ENCODE measurements at places on chromosomes 11 and 22.
A peak's percentile ranks its signal among the peaks of the same experiment; 100 is the strongest.

DNA sequence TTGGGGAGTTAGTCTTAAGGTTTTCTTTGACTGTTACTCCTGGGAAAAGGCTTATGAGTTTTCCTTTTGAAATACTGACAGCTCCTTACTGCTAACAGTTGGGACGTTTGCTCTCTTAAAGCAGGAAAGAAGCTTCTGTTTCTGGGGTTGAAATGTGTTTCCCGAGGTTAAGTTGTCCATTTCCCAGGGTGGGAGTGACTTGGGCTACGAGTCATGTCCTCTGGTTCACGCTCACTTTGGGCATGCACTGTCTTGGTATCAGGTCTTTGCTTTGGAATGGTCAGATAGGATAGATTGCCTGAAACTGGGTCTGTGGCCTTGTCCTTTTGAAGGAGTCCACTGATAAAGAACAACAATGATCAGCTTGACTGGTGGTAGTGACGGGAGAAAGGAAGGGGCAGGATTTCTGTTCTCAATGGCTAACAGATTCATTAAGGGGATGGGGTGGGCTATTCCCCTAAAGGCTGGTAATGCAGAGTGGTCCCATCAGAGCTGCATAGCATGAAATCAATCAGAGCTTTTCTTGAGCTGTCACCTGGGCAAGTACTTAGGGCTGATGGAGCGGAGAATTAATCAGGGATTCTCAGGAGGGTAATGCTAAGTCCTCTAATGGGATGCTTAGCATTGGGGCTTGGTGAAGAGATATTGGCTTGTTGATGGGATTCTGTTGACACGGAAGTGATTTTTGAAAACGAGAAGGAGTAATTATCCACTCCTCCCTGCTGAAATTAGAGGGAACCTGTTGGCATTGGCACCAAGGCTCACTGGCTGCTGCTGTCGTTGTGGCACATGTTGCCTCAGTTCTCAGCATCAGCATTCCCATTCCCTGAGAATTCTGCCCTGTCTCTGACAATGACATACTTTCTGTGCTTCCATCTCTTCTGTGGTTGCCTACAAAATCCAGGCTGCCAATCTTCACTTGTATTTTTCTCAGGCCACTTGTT lies 81.6 kb downstream of the TEAD1 start:
- DNase-seq, result no peak

- DNase-seq, result no peak
These were observed 164.1 kb downstream of the ARHGAP42 start for GRCh38 chr11:100851147-100851546.

GRCh38 chr22:28822930-28823551 lies 22.7 kb upstream of the XBP1 start:
- DNase-seq, result peak; percentile 57

- no peak for DNase-seq
These were observed 91.9 kb downstream of the LRRC32 start for GRCh38 chr11:76578654-76579055.

- DNase-seq, result no peak
These were observed 825 bp downstream of the SLC1A2 start for GRCh38 chr11:35418282-35419183.

DNA sequence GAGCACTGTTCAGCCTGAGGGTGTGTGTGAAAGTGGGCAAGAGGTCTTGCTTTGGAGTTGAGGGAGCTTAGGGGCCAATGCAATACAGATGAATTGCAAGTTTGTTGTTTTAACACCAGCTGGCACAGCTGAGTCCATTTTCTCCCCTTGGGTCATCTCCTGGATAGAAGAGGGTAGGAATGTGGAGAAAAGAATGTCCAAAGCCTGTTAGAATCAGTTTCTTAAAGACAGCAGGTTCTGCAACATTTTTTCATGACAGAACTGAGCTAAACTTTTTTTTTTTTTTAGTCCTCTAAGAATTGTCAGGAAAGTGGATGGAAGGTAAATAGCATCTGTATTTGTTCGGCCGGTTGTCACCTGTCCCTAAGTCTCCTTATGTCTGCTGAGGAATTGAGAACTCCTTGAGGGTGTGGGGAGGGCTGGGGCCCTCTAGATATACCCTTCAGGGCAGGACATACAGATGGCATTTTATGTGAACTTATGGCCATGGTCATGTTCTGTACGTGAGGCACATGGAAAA lies 211.1 kb upstream of the CADM1 start:
- DNase-seq, result no peak

- no peak for DNase-seq
These were observed 686.6 kb downstream of the BRD1 start for GRCh38 chr22:49140911-49141665.

DNA sequence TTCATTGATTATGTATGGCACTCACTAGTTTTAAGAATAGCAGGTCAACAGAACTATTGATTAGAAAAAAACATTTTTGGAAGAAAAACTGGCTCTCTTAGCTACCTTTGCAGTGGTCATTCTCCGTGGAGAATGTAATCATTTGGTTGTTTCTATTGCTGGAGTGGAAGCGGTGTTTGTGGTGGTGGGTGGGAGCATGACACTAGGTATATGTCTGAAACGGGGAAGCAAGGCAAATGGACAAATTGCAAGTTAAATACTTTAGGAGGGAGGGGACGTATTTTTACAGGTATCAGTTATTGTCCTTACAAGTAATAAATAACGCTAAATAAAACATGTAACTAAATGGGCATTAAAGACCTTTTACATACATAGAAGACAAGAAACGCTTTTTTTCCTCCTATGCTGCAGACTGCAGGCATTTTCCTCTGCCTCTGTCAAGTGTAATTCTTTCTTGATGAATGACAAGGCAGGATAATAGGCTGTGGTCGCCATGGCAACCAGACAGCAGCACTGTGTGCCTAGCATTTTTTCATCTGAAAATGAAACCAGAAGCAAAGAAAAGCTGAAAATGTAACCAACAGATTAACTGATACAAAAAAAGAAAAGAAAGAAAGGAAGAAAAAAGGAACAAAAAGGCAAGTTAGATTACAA lies 46.2 kb downstream of the BLID start:
- DNase-seq, result peak; percentile 8

DNA sequence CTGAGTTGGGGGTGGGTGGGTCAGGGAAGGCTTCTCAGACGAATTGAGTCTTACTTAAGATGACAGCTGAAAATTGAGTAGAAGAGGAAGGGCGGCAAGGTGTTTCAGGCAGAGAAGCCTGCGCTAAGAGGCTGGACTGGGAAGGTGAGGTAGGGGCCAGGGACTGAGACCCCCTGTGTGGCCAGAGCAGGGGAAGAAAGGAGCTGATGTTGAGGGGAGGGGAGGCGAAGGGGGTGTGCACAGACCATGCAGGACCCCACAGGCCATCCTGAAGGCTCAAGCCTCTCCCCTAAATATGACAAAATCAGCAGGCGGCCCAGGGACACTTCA lies 40.6 kb upstream of the CREB3L1 start:
- DNase-seq, result no peak

GRCh38 chr11:66311470-66311964 lies 5.3 kb downstream of the CD248 start:
- no peak for DNase-seq

DNA sequence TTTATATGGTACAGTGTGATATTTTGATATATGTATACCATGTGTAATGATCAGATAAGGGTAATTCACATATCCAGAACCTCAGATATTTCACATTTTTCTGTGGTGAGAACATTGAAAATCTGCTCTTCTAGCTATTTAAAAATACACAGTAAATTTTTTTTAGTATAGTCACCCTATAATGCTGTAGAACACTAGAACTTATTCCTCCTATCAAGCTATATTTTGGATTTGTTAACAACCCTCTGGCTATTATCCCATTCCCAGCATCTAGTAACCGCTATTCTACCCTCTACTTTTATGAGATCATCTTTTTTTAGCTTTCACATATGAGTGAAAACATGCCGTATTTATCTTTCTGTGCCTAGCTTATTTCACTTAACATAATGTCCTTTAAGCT lies 65.5 kb upstream of the SYT9 start:
- DNase-seq, result no peak

DNA sequence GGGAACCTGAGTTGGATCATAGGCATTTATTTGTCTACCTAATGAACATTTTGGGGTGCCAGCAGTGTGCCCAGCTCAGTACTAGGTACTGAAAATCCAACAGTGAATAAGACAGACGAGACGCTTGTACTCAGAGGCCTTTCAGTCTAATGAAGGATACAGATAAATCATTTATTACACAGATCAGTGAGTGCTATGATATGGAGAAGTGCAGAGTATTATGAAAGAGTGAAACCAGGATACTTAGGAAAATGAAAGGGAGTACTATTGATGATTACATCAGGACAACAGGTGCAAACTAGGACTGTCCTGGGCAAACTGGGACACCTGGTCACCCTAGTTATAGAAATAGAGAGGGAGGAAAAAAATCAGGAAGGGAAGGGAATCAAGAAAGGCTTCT lies 207.5 kb upstream of the NCAM1 start:
- no peak for DNase-seq

- no peak for DNase-seq
These were observed 798 bp downstream of the BCR start for GRCh38 chr22:23180893-23181720.

DNA sequence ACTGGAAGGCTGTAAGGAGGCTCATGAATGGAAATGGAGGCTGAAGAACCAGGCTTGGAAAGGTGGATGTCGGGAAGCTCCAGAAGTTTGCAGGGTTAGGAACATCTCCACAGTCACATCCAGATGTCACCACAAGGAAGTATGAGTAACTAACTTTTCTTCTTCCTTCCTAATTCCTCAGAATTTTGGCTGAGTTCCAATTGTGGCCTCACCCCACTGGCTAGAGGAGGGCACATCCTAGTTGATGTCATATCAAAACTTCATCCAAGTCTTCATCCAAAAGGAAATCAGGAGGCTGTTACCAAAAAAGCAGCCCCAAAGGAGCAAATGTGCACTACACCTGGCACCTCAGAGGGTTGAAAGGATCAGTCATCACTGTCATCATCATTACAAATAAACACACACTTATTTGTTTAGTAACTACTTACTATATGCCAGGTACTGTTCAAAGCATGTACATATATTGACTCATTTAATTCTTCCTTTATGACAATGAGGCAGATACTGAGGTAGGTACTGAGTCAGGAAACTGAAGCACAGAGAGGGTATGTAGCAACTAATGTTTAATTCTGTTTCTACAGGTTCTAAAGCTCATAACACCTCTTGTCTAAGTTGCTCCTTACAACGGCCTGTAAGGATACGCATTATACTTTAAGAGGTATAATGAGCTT lies 7.3 kb upstream of the PTPN5 start:
- no peak for DNase-seq

DNA sequence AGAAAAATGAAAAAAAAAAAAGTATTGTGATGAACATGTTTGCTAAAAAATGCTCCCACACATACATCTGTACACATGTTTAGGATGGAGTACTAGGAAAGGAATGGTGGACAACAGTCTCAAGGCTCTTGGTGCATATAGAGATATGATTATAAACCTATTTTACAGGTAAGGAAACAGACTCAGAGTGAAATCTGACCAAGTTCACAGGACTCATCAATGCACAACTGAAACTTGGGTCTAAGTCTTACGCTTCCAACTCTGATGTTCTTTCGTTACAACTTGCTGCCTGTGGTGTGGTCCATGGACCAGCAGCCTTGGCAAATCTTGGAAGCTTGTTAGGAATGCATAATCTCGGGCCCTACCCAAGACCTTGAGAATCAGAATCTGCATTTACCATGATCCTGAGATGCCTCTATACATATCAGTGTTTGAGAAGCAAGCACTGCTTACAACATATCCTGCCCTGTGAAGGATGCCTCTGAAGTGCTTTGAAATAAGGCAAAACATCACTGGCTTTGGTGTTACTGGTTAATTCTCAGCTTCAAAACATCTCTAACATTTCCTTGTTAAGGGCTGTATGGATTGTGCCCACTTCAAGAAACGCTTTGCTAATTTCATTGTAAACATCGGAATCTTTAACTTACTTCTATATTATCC lies 39.9 kb upstream of the NUP160 start:
- DNase-seq, result no peak

GRCh38 chr11:35844579-35844978 lies 99.3 kb upstream of the LDLRAD3 start:
- no peak for DNase-seq

Data from NCI-H187 treated with DMSO at 0.1 percent for 48 hours (cell line).